ENCODE measurements at places on chromosomes 6 and 20.
A peak's percentile ranks its signal among the peaks of the same experiment; 100 is the strongest.

- no peak for DNase-seq
Measured at GRCh38 chr20:33681728-33682353, 4.3 kb downstream of the E2F1 start.

DNA sequence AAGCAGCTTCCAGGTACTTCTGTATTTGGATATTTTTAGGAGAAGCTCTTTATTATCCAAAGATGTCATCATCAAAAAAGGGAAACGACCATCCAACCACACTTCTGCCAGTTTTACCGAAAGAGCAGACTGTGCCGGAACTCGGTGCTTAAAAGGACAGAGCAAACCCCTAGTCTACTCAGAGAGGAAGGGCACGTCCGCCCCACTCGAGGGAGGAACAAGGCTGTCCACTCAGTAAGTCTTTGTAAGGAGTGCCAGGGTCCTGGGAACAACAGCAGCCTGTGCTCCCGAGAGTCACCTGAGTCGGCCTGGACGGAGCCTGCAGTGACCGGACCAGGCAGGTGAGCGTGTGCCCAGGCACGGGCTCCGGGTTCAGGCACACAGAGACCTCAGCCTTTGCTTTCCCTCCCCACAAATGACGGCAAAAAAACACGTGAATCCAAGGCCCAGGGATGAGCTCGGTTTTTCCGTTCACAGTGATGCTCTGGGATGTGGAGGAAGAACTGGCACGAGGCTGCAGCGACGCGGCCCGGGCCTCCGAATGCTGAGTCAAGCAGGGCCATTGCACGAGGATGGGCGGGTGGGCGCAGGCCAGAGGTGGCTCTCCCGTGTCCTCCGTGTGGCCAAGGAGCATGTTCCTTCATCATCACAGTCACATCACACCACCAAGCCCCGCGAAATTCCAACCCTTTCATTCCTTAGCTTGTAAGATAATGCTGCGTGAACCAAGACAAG is 17.4 kb upstream of the SLCO4A1 start:
- no peak for DNase-seq

DNA sequence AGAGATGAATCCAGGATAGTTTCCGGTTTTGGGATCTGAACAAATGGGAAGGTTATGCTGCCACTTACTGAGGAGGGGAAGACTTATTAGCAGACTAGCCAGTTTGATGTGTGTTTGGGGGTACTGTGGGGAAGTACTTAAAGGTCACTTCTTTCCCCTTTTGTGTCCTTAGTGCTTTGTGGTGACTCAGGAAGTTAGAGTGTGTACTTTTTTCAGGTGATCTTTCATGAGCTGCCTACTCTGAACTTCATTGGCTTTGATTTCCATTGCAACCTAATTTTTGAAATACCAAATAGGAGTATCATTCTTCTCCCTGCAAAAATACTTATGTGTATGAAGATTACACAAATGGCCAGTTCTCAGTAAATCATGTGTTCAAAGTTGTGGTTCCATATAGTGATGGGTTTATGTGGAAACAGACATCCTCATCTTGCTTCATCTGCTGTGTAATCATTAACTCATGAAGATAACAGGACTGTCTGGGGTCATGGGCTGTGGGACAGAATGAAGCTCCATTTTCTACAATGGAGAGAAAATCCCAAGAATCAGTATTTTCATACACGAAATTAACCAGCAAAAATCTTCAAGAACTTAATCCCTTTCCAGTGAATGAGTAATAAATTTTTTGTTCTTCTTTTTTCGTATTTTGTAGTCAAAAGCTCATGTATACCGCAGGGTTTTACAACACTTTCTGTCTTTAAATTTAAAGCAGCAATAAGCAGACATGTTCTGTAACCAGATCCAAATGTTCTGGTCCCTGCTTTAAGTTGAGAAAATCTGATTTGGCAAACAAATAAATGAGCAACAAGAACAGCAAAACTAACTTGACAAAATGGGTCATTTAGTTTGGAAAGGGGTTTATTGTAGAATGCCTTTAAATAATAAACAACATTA is 272.2 kb upstream of the FLRT3 start:
- no peak for DNase-seq

GRCh38 chr6:41021832-41022231 is 17.2 kb downstream of the UNC5CL start:
- no peak for DNase-seq

- DNase-seq: no peak
Measured at GRCh38 chr6:13412639-13413465, 74.5 kb downstream of the GFOD1 start.

- DNase-seq: no peak
Measured at GRCh38 chr6:90424580-90424979, 127.9 kb upstream of the BACH2 start.

- no peak for DNase-seq
Measured at GRCh38 chr6:109874086-109874485, 104.0 kb upstream of the GPR6 start.

DNA sequence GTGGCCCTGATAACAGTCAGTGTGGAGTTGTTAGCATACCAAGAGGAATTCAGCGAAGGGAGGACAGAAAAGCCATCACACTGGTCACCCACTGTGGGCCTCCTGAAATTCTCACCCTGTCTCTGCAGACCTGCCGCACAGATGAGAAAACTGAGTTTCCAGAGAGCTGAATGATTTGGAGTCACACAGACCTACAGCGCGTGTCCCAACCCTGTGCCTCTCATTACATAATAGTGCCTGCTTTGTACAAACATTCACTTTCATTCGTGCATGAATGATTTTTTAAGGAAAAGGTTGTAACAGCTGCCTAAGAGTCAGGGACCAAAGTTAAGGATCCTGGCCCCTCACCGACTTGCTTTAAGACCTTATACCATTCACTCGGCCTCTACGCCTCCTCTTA is 62.7 kb downstream of the THBS2 start:
- no peak for DNase-seq

DNA sequence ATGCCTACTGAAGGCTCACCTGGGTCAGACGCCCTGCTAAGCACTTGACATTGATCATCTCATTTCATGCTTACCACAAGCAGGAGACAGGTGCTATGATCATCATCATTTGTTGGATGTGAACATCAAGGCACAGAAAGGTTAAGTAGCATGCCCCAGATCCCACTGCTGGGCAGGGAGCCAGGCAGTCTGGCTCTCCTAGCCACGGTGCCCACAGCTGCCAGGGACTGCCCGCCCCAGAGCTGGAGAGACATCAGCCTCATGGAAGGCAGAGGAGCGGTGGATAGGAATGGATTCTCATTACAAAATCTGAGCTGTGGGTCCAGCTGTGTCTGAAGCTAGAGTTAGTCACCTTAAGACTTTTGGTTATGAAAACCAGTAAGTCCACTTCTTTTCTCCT is 3.6 kb downstream of the SULF2 start:
- no peak for DNase-seq

DNA sequence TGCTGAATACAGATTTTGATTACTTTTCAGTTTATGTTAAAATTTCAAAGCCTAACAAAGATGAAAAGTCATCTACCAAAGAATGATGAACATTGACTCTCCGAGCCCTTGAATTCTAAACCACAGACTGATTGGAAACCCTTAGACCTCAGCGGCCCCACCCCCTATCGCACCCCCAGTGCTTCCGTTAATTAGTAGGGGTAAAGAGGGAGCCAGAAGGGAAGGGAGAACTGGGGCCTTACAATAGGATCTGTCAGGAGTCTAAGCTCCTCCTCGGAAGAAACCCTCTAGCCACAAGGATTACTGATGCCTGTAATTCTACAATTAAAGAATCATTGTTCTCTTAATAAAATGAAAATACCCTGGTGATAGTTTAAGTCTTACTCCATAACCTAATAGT is 79.7 kb upstream of the JARID2 start:
- DNase-seq: no peak

- no peak for DNase-seq
Measured at GRCh38 chr6:126040826-126041225, 54.5 kb downstream of the TRMT11 start.

DNA sequence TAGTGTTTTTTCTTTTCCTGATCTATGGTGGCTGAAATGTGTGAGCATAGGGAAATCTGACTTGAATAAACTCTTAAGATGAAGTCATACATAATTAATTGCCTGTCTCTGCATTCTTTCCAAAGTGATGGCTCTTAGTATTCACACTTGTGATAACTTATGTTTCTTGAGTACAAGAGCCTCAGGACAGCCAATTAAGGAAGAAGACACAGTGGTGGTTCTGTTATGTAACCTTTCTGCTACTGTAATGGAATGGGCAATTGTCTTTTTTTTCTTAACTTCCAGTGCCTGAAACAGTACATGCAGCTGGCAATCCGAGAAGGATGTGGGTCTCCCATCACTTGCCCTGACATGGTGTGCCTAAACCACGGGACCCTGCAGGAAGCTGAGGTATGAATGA is 40.1 kb downstream of the RNF144B start:
- DNase-seq: no peak

DNA sequence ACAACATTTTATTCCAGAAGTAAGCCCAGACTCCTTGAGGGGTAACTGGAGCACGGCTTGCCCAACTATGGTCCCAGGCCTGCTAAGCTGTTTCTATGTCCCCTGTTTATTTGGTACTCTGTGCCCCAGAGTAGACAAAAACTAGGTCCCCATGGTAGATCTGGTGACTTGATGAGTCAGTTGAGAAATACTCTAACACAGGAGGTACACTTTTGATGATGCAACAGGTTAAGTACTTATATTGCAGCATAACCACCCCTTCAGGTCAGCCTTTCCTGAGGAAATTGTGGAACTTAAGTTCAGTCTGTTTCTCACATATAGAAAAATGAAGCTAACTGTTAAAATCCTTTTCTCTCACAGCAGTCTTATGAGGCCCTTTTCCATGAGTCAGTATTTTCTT is 19.6 kb downstream of the TTPAL start:
- DNase-seq: peak; percentile 70

GRCh38 chr20:40813708-40814630 is 124.9 kb upstream of the MAFB start:
- DNase-seq: no peak

- no peak for DNase-seq
Measured at GRCh38 chr20:63107449-63108200, 100.9 kb upstream of the BHLHE23 start.

DNA sequence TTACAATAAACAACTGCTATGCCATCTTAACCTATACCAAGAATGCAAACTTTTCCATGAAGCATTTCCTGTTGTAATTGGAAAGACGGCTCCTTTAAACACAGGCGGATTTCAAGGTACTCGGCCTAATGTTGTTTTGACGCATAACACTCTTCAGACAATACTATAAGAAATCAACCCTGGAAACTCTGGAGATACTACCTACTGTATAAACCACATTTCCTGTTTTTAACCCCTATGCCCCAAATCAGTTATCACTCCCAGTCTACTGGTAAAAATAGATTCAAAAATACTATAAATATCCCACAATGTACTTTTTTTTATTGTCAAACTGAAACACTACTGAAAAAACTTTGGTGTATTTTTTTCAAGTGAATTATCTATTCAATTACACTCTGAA is 118.1 kb downstream of the IRF4 start:
- DNase-seq: no peak

DNA sequence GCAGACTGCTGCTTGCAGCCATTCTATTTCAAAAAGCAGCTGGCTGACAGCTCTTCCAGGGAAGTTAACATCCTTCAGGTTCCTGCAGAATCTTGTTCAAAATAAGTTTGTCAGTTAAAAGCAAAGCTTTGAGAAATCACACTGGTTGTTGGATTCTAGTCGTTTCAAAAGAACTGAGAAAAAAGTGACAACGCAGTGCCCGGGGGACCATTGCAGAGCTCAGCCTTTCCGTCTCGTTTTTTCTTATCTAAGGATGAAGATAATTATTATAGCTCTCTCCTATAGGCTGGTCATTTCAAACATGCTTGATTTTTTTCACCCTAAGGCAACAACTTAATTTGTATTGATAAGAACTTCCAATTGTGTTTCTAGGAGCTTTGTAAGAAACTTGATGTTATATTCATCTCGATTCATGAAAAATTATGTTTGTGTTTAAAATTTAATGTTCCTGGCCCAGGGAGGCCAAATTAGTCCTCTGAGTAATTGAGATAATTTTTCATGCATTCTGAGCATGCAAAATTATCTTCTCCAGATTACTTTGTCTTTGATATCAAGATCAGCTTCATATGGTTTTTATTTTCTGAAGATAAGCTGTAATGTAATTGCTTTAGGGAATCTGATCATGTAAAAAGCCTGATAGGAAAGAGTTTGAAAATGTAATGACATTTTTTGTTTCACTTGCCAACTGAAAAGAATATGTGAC is 58.4 kb downstream of the SNAP25 start:
- DNase-seq: no peak

GRCh38 chr20:36462440-36463211 is 78.7 kb upstream of the MYL9 start:
- DNase-seq: no peak

- no peak for DNase-seq
Measured at GRCh38 chr6:132190097-132190814, 211.0 kb downstream of the MOXD1 start.

- no peak for DNase-seq
Measured at GRCh38 chr6:165774903-165775601, 112.0 kb upstream of the PDE10A start.

- DNase-seq: peak; percentile 46
Measured at GRCh38 chr6:139308936-139309603, 17.3 kb upstream of the TXLNB start.

DNA sequence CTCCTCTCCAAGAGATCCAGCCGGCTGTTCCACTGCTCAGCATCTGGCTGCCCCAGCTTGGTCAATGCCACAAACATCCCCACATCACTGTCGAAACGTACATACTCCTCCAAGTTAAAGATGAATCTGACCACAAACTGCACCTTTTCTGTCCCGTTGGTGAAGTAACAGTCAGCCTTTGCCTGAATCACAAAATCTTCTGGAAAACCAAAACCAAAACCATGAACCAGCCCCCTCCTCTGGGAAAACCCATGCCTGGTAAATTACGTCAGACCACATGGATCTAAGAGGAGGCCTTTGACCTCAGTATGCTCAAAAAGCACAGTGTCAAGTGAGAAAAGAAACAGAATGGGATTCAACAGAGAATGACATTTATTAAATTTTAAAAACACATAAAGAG is 1.7 kb downstream of the HLA-DOB start:
- no peak for DNase-seq
